Fibroblast of the conjunctiva (primary cell): ENCODE measurements at places on chromosomes 11 and 22.

GRCh38 chr11:33068611-33069340, 29.4 kb downstream of the TCP11L1 start:
- no peak for DNase-seq

DNA sequence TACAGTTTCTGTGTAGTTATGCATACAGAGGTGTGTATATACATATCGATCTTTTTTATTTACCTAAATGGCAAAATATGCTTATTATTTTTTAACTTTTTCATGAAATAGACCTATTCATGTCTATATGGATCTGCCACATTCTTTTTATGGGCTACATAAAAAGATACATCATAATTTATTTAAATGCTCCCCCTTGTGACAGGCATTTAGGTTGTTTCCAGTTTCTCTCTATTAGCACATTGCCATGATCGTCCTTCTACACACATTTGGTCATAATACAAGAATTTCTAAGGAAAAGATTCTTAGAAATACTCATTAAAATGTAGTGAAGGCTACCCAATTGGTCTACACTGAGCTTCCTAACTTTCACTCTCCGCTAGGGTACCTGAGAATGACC, 1067.4 kb downstream of the OPCML start:
- no peak for DNase-seq

DNA sequence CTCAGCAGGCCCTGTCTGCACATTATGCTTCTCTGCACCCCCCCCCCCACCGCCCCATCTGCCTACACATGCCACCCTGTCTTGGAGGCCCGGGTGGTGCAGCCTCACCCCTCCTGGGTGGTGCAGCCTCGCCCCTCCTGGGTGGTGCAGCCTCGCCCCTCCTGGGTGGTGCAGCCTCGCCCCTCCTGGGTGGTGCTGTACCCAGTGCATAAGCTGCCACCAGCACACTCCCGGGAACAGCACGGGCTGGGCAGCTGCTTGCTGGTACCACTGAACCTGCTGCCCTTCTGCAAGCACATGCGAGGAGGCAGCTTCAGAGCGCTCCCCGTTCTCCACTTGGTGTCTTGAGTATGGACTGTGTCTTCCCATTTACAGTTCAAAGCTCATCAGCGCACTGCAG, 69.3 kb downstream of the NCAPD3 start:
- no peak for DNase-seq

DNA sequence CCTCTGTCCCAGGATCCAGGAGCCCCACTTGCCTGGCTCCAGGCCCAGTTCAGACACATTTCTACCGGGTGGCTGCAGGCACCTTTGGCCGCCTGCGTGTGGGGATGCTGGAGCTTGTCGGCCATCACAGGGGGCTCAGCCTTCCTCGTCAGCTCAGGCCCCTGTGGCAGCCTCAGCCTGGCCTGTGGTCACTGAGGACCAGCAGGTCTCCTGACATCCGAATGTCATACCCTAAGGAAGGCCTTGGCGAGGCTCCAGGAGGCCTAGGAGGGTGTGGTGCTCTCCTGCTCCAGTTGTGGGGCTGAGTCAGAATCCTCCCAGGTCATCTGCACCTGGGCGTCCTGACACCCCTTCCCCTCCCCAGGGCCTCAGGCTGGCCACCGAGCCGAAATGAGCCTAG, 14.9 kb upstream of the SOX10 start:
- DNase-seq = no peak

GRCh38 chr11:85666687-85667086, 1.8 kb upstream of the CREBZF start:
- DNase-seq = no peak

DNA sequence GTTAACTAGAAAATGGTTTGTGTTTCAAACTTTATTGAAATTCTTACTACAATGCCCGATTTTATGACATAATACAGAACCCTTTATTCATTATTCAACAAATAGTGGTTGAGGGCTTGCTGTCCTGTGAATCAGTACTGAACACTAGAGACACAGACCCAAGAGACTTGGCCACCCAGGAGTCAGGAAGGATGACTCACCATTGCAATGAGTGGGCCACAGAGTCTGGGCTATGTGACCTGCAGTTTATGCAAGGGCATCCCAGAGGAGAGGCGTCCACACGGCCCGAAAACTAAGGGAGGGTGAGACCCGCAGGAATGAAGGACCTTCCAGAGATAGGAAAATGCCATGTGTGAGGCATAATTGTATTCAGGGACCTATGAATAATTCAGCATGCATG, 143.8 kb upstream of the DDI1 start:
- DNase-seq = no peak

GRCh38 chr22:17705546-17705945, 67.0 kb downstream of the BCL2L13 start:
- no peak for DNase-seq

- no peak for DNase-seq
Observed at GRCh38 chr11:19430754-19431398, 190.1 kb upstream of the E2F8 start.

- no peak for DNase-seq
Observed at GRCh38 chr22:43566561-43567332, 154.9 kb downstream of the MPPED1 start.

GRCh38 chr11:765025-765801, 12.1 kb downstream of the GATD1 start:
- DNase-seq = peak; percentile 36

- DNase-seq = no peak
Observed at GRCh38 chr11:71249301-71249700, 3.1 kb downstream of the SHANK2 start.

GRCh38 chr11:126153006-126153405, 58.4 kb downstream of the RPUSD4 start:
- DNase-seq = no peak

GRCh38 chr11:123956752-123957151, 13.1 kb upstream of the OR6T1 start:
- DNase-seq = no peak

DNA sequence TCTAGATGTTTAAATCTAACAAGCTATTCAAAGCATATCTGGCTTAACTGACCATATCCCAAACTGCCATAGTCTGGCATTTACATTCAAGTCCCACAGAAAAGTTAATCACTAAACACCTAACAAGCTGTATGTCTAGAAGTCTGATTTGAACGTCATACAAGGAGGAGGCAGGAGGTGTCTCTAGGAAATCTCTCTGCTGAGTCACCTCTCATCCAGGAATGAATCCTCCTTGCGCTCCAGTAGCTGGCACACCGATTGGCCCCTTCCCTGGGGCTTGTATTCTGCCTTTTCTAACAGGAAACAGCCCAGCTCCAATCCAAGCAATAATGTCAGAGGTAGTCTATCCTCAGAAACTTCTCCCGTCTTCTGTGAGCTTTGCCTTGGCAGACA, 31.8 kb downstream of the FEZ1 start:
- no peak for DNase-seq

GRCh38 chr11:8766043-8766987, 83.7 kb downstream of the RPL27A start:
- DNase-seq = no peak
